ENCODE measurements at places on chromosomes 16 and 17.

DNA sequence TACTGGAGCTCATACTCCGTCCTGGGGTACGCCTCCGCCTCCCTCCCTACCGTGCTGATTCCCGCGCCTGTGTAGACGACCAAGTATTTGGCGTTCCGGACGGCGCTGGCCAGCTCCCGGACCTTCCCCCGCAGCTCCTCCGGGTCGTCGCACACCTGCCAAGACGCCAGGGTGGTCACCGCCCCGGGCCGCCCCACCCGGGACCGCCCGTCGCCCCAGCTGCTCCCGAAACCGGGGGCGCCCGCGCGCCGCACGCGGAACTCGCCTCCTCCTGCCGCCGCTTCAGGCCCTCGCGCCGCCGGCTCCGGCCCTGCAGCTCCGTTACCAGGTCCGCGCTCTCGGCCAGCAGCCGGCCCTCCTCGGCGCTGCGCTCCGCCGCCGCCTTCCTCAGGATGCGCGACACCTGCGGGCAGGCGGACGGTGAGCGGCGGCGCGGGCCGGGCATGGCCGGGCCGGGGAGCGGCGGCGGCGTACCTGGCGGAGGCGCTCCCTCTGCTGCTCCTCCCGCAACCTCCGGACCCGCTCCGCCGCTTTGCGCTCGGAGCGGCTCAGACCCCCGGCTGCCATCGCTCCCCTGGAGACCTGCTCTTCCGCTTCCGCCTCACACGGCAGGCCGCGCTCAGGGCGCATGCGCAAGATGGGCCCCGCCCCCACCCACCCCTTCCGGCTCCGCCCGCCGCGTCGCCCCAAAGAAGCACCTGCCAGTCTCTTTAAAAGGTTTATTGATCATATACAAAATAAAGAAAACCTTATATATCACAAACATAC is at the start of gene SIRT7:
TSS of gene SIRT7 (minus strand) at position 612 of the 768 bp plus-strand sequence. CDS start at position 567, 45 bp downstream.
- peak; percentile 69 for DNase-seq

GRCh38 chr16:58499615-58500351 is at the start of gene NDRG4:
NDRG4 (plus strand) TSS chr16:58500143; CDS start chr16:58500249, 106 bp downstream.
- peak; percentile 91 for DNase-seq

GRCh38 chr17:10114931-10115535 is 83.4 kb downstream of the GAS7 start:
- DNase-seq: peak; percentile 97

GRCh38 chr17:75808905-75809621 is 24.5 kb downstream of the UNK start:
- peak; percentile 74 for DNase-seq

GRCh38 chr16:75565640-75566039 is 539 bp upstream of the GABARAPL2 start:
- DNase-seq: no peak

DNA sequence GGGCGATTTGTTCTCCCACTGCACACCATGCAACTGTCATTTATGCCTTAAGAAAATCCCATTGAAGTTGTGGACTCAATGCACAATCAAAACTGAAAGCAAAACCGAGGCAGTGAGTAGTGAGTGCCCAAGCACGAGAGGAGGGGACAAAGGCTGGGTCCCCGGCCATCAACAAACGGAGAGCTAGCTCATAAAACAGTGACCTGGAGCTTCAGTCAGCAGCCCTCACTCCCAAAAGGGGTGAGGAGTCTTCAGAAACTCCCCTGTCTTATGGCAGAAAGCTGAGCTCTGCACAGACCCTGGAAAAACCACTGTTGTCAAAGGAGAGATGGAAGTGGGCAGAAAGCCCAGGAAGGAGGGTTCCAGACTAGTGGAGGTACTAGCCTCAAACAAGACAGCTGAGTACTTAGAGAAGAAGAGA is 96.9 kb downstream of the ADCY9 start:
- peak; percentile 43 for DNase-seq

DNA sequence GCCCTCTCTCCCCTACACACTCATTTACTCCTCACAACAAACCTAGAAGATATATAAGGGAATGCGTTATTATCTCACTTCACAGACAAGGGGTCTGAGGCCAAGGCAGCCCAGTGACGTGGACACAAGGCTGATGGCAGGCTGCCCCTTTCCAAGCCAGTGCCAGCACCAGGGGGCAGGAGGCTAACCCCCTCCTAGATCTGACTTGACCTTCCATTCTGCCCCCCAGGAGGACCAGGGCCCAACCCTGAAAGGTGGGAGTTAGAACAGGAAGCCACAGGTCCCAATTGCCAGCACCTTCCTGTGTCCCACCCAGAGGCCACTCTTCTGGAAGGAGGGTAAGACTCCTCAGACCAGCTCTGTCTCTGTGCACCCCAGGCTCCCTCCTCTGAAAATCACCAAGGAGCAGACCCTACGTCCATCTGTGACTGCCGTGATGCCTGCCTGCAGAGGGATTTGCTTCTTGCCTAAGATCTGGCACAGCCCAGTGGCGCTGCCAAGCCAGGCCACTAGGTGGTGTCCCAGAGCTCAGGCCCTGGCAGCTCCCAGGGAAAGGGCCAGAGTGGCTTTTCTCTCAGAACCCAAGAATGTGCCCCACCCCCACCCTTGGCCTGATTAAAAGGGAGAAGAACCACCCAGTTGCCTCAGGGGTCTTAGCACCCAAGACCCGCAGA is 42.4 kb upstream of the MRPS23 start:
- DNase-seq: peak; percentile 92

- no peak for DNase-seq
These were observed 231.6 kb upstream of the CDH5 start for GRCh38 chr16:66134875-66135274.

- DNase-seq: no peak
These were observed at the start of gene RHBDL1 for GRCh38 chr16:674968-675883. RHBDL1 (plus strand) TSS chr16:675671; CDS start chr16:675791, 120 bp downstream.

DNA sequence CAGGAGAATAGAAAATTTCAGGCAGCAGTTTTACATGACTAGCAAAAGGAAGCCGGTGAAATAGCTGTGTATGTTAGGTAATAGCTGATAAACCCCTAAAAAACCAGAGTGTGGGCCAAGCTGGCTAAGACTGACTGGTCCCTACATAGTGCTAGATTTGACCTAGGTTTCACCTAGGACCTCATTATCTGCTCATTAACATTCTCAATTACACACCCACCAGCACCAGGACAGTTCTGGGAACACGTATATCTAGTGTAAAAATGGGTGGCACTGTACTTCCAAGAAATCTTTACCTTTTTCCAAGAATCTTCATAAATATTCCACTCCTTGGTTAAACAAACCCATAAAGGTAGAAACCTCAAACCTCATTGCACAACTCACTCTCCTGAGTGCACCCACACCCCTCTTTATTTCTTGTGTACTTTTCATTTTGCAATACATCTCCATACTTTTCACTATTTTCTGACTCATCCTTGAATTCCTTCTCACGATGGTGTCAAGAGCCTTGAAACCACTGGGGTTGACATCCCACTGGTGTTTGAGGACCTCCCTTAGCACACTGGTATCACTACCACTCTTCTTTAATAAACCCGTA is 262.7 kb upstream of the KCNJ16 start:
- DNase-seq: no peak

GRCh38 chr16:75198135-75198600 is 8.8 kb downstream of the CTRB2 start:
- DNase-seq: peak; percentile 69

DNA sequence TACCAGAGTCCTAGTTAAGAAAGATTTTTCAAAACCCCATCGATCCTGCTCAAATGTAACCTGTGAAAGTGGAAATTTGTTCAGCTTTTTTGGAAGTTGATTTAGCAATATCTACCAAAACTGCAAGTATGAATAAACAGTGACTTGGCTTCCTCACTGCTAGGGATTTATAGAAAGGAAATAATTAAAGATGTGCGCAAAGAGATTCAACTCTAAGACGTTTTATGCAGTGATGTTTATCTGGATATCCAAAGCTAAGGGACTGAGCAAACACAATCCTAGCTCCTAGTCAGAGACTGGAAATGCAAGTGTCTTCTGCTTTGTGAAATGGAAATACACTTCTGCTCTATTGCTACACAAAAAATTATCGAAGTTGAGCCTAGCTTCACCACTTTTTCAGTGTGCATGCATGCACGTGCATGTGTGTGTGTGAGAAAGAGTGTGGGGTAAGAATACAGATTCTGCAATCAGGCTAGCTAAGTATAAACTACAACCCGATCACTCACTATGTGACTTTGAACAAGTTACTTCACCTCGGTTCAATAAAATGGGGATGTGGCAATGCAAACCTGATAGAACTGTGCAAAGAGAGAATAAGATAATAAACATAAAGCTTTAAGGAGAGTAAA is 52.1 kb upstream of the FOXF1 start:
- no peak for DNase-seq

DNA sequence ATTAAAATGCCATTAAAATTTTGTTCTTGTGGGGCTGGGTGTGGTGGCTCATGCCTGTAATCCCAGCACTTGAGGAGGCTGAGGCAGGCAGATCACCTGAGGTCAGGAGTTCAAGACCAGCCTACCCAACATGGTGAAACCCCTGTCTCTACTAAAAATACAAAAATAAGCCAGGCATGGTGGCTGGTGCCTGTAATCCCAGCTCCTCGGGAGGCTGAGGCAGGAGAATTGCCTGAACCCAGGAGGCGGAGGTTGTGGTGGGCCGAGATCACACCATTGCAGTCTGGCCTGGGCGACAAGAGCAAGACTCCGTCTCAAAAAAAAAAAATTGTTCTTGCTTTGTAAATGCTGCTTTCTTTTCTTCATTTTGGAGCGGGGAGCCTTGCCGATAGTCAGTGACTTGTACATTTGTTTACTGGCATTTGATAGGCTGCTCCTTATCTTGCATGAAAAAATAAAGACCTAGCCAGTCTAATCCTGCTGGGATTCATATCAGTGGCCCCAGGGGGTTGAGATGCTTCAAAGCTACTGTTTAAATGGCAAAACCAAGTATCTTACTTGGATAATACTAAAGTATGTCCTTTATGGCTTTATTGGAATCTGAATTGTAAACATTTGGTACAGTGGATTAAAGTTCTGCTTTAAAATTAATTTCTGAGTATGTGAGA is 3.3 kb upstream of the CLTC start:
- DNase-seq: no peak

DNA sequence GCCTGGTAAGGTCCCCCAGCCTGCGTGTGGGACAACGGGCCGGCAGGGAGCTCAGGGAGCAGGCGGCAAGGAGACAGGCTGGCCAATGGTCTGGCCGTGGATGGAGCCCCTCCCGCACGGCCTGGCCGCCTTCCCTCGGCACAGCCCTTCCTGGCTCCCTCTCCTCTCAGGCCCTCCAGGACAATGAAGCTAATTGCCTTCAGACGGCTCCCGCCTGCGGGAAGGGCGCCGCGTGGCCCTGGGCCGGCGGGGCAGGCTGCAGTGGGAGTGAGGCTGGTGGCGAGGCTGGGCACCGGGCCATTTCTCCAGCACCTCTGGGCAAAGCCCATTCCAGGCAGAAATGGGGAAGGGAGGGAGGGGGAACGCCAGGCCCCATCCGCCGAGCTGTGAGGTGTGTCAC is 50.9 kb downstream of the ENGASE start:
- DNase-seq: no peak

DNA sequence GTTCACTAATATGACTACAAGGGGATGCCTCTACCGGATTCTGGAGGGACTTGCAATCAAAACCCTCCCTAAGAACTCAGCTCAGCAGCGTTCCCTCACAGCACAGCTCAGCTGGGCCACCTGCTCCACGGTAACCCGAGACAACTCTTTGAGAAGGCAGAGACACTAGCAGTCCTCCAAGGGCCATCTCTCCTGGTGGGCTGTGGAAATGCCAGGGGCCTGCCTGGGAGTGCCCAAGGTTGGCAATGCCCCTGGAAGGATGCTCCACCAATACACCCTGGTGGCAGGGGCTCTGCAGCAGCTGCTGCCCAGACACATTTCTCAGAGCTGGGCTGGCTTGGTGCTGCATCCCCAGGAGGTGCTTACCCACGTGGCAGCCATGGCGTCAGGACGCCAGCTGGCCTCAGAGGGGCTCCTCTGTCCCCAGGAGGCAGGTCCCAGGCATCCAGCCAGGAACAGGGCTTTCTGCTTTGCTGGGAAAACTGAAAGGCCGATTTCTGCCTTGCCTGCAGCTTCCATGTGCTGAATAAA is 16.5 kb downstream of the CDIP1 start:
- peak; percentile 17 for DNase-seq

DNA sequence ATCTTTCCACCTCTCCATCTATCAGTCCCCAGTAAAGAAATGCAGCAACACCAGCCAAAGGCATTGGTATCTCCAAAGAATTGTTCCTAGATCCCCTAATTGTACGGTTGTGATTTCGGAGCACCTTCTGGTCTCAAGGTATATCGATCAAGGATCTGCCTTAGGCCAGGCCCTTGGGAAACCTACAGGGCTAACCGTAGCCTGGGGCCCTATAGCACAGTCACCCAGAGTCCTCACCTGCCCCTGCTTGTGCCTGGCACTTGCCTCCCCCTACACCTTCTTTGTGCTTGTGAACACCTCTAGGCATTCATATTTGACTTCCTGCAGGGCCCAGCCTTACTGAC is 16.8 kb upstream of the AURKB start:
- DNase-seq: no peak

DNA sequence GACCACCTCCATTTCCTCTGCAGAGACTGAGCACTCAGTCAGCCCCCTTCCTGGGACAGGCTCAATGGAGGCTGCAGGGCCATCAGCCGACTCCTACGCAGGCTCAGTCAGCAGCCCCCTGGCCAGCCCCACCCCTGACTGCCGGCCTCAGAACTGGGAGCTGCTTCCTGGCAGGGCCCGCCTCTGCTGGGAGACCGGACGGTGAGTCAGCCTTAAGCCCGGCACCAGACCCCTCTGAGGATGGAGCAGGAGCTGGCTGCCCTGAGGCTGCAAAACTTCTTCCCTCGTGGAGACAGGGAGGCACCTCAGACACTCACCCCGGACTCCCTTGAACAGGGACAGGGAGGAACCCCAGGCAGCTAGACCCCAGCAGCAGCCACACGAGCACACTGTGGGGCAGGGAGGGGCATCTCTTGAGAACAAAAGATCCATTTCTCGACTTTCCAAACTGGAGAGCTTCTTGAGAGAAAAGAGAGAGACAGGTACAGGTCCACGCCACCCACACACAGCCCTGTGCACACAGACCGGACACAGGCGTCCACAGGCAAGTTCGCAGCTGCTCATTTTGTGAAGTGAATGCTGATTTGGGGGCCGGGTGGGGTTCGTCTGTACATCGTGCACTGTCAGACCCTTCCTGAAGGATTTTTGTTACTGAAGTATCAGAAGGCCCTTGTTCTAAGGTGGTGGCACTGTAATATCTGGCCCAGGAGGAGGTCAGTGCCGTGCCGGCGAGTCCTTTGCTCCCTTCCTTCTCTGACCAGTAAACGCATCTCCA is 1.3 kb upstream of the TUBB3 start:
- DNase-seq: peak; percentile 93

GRCh38 chr17:68878226-68878885 is 76.8 kb downstream of the ABCA8 start:
- DNase-seq: no peak

DNA sequence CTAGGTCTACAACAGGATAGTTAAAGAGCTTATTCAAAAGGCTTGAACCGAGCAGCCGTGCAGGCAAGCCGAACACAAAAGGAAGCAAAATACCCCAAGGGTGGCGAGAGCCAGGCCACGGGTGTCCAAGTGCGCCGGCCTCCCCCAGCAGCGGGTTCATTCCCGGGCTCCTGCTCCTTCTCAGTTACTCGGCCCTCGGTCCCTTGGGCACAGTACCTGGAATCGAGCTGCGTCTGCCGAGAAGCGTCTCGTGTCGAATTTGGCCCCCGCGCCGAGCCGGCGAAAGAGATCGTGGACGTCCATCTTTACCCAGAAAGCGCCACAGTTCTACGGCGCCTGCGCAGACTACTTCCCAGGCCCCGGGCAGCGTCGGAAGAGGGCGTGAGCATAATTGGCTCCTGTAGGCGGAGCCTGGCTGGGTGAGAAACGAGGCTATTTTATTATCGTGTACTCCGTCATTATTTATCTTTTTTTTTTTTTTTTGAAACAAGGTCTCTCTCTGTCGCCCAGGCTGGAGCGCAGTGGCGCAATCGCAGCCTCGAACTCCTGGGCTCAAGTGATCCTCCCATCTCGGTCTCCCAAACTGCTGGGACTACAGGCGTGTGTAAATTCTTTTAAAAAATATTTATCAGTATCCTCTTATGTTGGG is at the start of gene DDX52:
TSS of gene DDX52 (minus strand) at position 329 of the 649 bp plus-strand sequence. CDS start at position 303, 26 bp downstream.
- peak; percentile 94 for DNase-seq
